GM03348 (cell line): ENCODE measurements at places on chromosomes 13 and 19.

- DNase-seq: no peak
Observed at GRCh38 chr13:80048030-80048429, 292.9 kb downstream of the SPRY2 start.

DNA sequence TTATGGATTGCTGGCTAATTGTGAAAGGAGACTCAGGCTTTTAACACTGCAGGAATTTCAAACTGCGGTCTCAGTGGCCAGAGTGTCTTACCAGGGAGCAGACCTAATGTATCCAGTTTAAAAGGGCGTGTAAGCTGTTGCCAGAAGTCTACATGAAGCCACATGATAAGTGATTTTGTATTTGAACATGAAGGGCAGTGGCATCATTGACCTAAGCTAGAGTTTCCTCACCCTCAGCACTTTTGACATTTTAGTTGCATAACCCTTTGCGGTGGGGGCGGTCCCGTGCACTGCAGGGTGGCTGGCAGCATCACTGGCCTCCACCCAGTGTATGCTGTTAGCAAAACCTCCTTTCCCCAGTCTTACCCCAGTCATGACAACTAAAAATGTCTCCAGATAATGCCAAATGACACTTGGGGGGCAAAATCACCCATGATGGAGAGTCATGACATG lies 23.7 kb upstream of the GPR18 start:
- peak; percentile 28 for DNase-seq

- DNase-seq: no peak
Observed at GRCh38 chr19:5925830-5926427, 11.9 kb downstream of the CAPS start.

GRCh38 chr19:40622773-40623075 lies 21.6 kb downstream of the LTBP4 start:
- no peak for DNase-seq

DNA sequence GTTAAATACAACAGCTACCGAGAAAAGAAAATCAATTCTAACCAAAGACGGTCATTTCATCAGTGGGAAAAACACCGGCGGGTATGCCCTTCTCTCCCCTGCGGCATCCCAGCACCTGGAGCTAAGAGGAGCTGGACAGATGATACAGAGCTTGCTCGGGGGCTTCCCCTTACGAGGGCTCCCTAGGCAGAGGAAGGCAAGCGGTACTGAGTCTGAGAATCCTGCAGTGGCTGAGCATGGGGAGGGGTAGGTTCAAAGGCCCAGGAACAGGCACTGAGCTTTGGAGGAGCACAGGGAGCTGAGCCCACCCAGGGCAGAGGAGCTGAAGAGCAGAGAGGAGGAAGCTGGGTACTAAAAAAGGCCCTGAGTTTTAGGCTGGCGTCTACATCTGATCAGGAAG lies 12.7 kb downstream of the STK24 start:
- no peak for DNase-seq

GRCh38 chr13:98794498-98794897 lies 42.0 kb upstream of the SLC15A1 start:
- DNase-seq: no peak
